Forelimb muscle (tissue), 1 donor: ENCODE measurements at places on chromosomes 4 and X. TPM values are rescaled to one million over a fixed set of nuclear protein-coding genes. Genes with fewer than 3 reads are reported as not detected.

GRCh38 chr4:106801386-106801785 is 234.7 kb downstream of the DKK2 start:
- DNase-seq: no peak

DNA sequence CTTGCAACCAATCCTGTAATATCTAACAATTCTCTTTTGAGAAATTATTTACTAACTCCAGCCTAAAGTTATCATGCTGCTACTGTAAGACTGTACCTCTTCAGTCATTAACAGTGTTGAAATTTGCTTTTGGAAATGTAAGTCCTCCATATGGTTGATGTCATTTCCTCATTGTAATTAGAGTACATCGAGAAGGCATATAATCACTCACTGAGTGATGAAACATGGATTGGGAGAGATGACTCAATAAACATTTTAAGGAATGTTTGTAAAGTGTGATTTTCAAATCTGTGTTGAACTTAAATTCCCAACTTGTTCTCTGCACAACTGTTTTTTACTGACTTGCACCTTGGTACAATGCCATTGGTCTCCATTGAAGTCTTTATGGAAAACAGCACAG is 61.2 kb downstream of the HMGB2 start:
- no peak for DNase-seq

DNA sequence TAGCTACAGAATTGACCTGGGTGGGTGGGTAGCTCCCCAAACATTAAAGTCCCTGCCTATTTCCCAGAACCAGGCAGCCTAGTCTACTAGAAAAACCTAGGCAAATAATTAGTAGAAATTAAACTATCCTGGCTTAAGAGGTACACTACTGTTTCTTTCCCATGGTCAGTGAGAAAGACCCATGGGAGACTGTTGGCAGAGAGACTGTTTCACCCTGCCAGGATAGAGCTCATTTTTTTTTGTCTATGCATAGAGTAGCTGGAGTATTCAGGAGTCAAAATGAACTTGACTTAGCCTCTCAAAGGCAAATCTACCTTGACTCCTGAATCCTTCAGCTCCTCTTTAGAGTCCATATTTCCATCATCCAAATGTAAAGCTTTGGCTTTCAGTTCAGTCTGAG is 107.0 kb upstream of the AR start:
- no peak for DNase-seq

DNA sequence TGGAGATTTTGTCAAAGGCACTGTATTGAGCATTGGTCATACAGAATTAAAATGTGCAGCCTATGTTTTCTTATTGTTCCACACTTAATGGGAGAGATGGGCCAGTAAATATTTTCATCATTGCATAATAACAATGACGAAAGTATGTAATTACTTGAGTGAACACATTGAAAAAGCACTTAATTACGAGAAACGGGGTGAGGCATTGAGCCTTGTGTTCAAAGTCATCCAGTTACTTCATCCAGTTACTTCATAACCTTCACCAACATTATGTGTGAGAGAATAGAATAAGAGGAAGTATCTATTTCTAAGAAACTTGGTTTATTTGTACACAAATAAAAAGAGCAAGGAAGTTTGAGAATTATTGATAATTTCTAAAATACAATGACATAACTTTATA is 1427.0 kb downstream of the ADGRL3 start:
- DNase-seq: no peak

- DNase-seq: no peak
These were observed 155.7 kb upstream of the MAP3K15 start for GRCh38 chrX:19670854-19671620.

DNA sequence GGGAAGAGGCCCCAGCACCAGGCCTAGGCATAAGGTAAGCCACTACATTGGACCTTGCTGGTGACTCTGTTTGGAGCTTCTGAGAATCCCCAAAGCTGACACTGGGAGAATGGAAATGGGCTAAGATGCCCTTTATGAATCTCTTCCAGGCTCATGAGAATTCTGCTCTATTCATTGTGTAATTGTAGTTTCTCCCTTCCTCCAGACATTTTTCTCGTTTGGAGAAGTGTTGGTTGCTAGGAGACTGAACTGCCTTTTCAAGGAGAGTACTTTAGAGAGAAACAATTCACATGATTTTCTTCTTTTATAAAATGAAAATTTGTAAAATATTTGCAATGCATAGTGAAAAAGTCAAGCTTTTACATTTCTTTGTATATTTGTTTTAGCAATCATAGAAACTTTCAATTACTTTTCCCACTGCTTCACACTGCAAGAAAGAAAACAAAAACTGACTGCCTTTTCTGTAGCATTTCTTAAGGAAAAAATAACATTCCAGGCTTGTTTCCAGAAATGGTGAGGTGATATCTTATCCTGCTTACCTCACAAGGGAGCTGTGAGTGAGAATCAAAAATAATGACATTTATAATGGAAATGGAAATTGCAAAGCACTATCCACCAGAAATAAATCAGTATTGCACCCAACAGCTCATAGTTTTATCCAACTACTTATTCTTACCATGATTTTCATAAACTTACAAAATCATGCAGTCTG is 24.9 kb upstream of the DCHS2 start:
- DNase-seq: no peak

GRCh38 chr4:78225236-78225635 is 168.1 kb downstream of the FRAS1 start:
- DNase-seq: no peak

DNA sequence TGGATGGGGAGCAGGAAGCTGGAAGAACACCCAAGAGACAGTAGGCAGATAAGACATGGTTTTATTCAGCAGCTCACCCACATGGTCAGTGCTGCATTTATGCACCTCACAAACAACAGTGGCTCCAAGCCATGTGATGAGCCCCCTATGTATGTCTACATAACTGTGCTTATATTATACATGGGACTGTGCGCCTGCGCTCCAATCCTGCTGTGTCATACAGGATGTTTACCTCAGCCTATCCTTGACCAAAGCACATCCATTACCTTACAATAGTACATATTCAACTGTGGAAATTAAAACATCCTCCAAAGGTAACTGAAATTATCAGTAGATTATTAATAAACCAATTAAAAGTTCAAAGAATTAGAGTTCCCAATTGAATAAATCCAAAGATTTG is 44.1 kb upstream of the SGMS2 start:
- no peak for DNase-seq

- no peak for DNase-seq
These were observed 12.2 kb upstream of the TMEM164 start for GRCh38 chrX:109990582-109991276.

DNA sequence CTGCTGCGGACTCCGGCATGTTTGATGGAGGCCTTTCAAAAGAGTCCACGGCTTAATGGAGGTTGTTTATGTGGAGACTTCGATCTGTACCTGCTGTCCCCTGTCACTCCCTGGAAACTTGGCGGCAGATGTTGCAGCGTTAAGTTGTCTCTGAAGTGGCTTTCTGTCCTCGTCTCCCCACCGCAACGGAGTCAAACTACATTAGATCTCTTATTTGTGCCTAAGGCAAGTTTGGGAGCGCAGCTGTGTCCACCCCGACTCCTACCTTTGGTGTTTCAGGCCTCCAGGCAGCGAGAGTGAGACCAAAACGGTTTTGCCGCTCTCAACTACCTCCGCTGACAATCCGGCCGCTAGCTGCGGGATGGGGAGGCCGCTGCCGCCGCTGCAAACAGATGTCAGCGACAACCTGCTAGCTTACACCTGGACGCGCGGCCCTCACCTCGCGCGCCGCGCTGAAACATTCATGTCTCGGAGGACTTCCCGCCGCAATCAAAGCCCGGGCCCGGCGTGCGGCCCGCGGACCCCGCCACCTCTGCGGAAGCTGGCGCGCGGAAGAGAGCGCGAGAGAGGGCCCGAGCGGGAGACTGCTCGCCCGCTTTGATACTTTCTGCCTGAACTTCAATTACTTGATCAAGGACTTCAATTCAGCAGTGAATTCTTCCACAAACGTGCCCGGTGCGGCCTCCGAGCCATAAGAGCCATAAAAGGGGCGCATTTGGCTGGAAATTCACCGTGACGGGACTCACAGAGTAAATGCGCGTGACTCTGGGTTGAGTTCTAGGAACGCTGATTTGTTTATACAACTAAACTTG is 108.4 kb downstream of the ANTXR2 start:
- DNase-seq: no peak

DNA sequence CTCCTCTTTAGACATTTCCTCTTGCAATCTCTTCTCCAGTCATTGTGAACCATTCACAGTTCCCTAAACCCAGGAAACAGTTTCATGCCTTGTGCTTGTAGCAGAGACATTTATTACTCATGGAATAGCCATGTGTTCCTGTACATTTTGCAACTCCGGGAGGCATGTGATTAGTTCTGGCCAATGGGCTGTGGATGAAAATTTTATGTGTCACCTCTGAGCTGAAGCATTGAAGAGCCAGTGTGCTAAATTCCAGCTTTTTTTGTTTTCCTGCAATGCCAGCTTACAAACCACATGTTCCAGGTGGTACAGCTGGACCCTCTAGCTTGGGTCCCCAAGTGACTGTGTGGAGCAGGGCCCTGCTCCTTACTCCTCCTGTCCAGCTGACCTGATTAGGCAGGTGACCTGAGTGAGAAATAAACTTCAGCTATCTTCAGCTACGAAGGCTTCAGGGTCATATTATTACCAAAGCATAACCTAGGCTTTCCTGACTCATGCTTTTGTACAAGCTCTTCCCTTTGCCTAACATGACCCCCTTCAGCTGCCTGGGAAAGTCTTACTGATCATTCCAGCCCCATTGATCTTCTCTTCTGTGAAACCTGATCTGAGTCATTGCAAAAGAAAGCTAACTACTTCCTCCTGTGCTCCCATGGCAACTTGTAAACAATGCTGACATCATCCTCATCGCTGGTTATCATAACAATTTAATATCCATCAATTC is 200.4 kb downstream of the PTTG2 start:
- no peak for DNase-seq

DNA sequence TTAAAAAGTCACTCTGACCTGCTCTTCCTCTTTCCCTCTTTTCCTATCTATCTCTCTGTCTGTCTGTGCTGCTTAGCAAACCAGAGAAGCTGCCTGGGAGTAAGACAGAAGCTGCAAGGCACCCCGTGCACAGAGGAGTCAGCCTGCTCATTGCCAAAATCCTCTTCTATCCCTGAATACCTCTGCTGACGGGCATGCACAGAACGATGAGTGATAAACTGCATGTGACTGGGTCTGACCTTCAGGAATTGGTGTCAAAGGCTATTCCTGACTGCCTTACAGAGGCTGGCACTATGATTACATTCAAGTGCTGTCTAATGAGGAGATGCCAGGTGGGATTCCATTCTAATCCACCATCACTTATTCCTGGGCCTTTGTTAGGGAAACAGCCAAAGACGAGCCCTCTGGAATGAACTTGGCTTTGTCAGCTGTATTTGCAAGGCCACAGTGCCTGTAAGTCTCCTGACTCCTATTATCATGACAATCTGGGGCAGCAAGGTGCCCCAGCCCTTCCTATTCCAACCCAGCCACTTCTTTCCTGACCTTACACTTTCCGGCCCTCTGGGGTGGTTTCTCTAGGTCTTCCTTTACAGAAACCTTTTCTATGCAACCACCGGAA is 45.4 kb upstream of the CTAG2 start:
- DNase-seq: no peak

GRCh38 chr4:100306018-100306417 is 115.8 kb upstream of the DDIT4L start:
- DNase-seq: no peak

EFHC2 gene
- 0.08 TPM for polyA plus RNA-seq

DNA sequence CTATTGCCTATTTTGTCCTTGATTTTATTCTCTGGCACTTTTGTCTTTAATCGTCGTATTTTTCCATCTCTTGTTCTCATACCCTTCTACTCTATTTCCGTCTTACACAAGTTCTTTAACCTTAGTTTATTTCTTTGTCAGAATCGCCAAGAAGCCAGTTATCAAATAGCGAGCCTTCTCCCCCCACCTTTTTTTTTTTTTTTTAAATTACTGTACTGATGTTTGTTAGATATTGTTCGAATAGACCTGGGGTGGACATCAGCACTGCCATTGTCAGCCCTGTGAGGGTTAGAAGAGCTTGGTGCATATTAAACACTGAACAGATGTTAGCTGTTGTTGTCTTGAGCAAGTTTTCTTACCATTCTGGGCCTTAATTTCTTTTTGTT is 1.2 kb downstream of the SPCS3 start:
- no peak for DNase-seq

- DNase-seq: no peak
These were observed 239.5 kb upstream of the GPC4 start for GRCh38 chrX:133654811-133655210.

GRCh38 chr4:168771251-168771650 is 238.8 kb downstream of the CBR4 start:
- DNase-seq: no peak

GRCh38 chr4:24775032-24775605 is 20.3 kb upstream of the SOD3 start:
- no peak for DNase-seq

DNA sequence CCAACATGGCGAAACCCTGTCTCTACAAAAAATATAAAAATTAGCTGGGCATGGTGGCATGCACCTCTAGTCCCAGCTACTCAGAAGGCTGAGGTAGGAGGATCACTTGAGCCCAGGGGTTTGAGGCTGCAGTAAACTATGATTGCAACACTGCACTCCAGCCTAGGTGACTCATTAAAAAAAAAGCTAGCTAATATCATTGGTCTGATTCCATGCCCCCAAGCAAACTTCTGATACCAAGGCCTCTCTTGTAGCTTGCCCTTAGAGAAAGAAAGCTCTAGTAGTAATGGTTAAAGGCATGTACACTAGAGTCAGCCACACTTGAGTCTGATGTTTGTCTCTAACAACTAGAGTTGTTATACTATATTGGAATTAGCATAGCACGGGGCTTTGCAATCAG is 32.6 kb upstream of the PHF8 start:
- no peak for DNase-seq

LRPAP1 gene
- 66.2 TPM for polyA plus RNA-seq
